Fibroblast of skin of left quadriceps (primary cell): ENCODE measurements at places on chromosomes 11 and 22.

GRCh38 chr11:69930081-69931059 lies 111.2 kb upstream of the FGF3 start:
- no peak for DNase-seq

DNA sequence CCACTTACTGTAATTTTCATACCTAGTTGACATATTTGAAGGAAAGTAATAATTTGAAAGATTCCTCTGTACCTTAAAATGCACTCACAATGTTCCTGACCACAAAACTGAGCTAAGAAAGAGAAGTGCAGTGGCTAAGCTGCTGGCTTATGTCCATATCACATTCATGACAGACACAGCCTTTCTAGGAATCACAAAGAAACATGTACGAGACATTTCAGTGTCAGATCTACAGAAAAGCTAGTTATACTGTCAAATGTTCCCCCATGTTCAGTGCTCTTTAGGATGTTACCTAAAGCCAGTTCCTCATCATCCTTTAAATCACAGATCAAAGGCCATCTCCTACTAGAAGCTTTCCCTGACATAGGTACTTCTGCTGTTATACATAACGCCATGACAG lies 142.2 kb upstream of the C11orf58 start:
- no peak for DNase-seq

GRCh38 chr11:111204211-111204610 lies 41.3 kb upstream of the POU2AF2 start:
- DNase-seq, result no peak

DNA sequence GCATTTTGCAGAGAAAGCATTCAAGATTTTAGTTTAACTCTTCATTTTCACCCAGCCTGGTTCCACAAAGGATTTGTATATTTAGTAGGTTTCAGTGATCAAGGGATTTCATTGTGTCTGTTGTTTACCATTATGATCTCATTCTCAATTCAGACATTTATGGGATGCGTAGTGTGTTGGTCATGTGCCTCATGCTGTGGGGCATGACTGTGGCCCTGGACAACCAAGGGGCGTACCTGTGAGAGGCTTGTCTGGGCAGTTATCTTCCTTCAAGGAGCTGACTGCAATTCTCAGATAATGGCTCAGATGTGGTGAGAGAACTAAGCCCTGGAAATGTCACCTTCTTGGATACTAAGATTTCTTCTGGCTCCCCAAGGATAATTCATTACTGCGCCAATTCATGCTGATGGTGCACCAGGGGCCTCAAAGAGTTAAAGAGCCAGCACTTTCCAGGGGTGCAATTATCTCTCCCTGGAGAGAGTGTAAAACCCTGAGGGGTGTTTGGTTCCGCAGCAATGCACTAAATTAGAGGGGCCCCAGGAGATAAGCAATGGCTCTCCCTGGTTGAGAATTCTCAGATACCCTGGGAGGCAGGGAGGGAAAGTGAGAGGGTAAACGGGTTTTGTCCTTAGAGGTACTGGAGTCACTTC lies 32.2 kb downstream of the SLC6A5 start:
- DNase-seq, result no peak

- DNase-seq, result no peak
Measured at GRCh38 chr11:60910711-60911380, 3.1 kb upstream of the TMEM109 start.

DNA sequence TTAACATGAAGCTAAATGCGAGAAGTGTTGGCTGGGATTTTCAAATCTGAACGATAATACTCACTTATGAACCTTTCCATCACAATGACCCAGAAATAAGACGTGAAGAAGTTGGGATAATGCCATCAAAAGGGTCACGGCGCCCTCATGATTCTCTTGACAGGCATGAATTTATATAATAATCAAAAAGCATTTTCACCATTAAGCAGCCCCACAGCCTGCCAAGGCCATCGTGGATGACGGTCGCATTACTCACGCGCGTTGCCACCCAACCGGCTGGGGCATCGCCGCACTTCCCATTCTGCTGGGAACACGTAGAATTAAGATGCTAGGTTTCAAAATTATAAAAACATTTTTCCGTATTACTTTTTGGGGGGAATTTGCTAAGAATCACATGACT lies 18.9 kb upstream of the GAL start:
- no peak for DNase-seq

DNA sequence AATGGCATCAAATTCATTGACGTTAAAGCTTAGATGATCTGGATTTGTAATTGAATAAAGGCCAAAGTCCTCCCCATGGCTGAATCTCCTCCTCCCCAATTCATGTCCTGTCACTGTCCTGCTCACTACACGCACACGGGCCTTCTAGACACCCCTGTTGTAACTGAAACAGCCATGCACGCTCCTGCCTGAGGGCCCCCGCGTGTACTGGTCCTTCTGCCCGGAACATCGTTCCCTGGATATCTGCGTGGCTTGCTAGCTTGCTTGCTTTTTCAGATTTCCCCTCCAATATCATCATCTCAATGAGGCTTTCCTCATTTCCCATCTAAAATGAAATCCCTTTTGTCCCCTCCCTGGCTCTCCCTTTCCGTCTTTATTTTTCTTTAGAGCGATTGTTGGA lies 15.3 kb downstream of the PKNOX2 start:
- DNase-seq, result no peak

DNA sequence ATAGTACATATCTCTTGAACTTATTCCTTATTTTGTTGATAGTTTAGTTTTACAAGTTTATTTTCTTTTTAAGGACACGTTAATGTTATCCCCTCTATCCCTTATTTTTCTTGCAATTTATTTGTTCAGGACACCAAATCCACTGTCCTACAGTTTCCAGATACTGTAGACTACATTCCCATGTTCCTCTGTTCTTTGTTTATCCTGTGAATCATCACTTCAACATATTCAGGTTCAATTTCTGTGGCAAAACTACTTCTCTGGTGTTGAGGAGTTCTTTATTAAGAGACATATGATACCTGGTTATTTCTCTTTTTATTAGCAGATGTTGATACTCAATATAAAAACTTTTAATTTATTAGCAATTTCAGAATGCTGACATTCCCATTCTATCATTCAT lies 72.8 kb upstream of the CLNS1A start:
- DNase-seq, result no peak

- no peak for DNase-seq
Measured at GRCh38 chr22:42202669-42203068, 67.8 kb downstream of the TCF20 start.

GRCh38 chr11:109865548-109866186 lies 227.5 kb upstream of the ZC3H12C start:
- no peak for DNase-seq

DNA sequence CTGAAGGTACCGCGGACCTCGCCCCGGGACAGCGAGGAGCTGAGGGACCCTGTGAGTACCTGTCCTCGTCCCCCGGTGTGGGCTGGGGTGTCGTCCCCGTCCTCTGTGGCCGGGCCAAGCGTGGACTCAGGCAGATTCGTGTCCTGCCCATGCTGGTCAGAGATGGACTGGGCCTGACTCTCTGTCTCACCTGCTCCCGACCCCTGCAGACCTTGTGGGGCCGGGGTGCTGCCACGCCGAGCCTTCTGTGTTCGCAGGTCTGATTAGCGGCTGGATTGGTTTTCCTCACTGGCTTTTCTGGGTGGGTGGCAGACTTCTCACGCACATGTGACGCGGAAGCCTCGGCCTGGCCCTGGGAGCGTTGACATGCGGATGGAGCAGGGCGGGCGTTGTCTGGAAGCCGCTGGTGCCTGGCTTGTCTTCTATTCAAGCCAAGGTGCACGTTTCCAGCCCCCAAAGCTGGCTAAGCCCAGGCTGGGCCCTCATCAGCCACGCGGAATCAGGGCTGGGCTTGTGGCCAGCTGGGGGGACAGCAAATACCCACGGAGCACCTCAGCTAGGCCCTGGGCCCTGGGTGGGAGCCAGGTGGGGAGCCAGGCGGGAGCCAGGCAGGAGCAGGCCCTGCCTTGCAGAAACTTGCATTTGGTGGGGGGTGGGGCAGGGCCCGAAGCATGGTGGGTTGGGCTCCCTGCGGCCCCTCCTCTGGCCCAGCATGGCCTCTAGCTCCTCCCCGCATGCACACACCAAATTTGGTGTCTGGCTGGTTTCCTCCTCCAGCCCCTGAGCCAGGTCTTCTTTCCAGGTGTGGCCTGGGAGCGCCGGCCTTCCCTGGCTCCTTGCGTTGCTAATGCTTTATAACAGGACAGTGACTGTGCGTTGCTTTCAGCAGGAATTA lies 7.0 kb downstream of the GRAMD4 start:
- DNase-seq, result no peak

DNA sequence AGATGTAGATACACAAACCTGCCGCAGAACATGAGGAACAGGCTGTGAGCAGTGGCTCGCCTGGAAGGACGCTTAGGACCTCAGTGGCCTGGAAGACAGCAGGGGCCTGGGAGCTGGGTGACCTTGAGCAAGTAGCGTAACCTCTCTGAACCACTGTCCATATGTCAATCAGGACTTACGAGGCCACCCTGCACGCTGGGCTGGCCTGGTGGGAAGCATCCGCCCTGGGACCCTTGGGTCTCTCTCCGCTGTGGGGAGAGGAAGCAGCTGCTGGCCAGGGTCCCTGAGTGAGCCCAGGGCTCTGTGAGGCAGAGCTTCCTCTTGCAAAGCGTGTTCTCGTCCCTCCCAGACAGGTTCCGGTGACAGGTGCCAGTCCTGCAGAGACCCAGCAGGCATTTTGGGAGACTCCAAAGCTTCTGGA lies 14.0 kb upstream of the EHD1 start:
- DNase-seq, result no peak

GRCh38 chr11:131811383-131811782 lies 441.0 kb downstream of the NTM start:
- DNase-seq, result no peak
